ENCODE measurements at places on chromosomes 1 and 21. TPM values are rescaled to one million over a fixed set of nuclear protein-coding genes. Genes with fewer than 3 reads are reported as not detected.

The ZFP69 gene
- total RNA-seq = 4.5 TPM

The LCE1E gene
- total RNA-seq = not detected

The LIN28A gene
- not detected for total RNA-seq

The OPRD1 gene
- total RNA-seq = not detected

The BSND gene
- total RNA-seq = 0.05 TPM

The FABP3 gene
- 0.49 TPM for total RNA-seq

The NKAIN1 gene
- total RNA-seq = not detected

The GPR153 gene
- total RNA-seq = 0.12 TPM

The G0S2 gene
- total RNA-seq = 2.3 TPM

The TESK2 gene
- 11.7 TPM for total RNA-seq

The TMEM269 gene
- total RNA-seq = 0.31 TPM

The FAM3B gene
- not detected for total RNA-seq

The CATSPERE gene
- total RNA-seq = 1.1 TPM

The CCDC185 gene
- total RNA-seq = not detected

The SLC5A3 gene
- total RNA-seq = 9.0 TPM

The NPL gene
- 2.9 TPM for total RNA-seq

The FBLIM1 gene
- 0.15 TPM for total RNA-seq

Data from activated B cell treated with CpG ODN at 0.5 μM for 24 hours (primary cell).